ENCODE measurements at places on chromosomes 5 and 9. TPM values are rescaled to one million over a fixed set of nuclear protein-coding genes. Genes with fewer than 3 reads are reported as not detected.

RNF183 gene
- 9.2 TPM for total RNA-seq

LCN9 gene
- total RNA-seq = not detected

KLF9 gene
- total RNA-seq = 18.8 TPM

TSLP gene
- 0.22 TPM for total RNA-seq

GRCh38 chr9:120693700-120694008 is 20.6 kb downstream of the MEGF9 start:
- no peak for DNase-seq

DNA sequence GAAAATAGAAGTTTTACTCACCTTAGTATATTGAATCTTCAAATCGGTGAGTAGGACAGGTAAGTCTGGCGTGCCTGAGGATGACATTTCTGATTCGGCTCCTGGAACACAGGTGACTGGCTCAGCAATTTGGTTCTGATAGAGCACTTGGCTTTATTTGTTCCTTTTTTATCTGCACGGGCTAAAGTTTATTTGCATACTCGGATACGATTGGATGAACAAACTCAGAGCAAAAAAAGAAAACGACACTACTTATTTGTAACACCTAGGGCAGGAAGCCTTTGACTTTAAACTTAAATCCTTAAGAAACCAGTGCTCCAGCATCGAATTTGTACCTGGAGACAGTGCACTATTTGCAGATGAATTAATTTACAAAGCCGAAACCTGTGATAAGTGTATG is at the start of gene ALDH1A1:
TSS of gene ALDH1A1 (minus strand) at position 140 of the 400 bp plus-strand sequence. CDS start at position 87, 53 bp downstream.
- DNase-seq = peak; percentile 63

DNA sequence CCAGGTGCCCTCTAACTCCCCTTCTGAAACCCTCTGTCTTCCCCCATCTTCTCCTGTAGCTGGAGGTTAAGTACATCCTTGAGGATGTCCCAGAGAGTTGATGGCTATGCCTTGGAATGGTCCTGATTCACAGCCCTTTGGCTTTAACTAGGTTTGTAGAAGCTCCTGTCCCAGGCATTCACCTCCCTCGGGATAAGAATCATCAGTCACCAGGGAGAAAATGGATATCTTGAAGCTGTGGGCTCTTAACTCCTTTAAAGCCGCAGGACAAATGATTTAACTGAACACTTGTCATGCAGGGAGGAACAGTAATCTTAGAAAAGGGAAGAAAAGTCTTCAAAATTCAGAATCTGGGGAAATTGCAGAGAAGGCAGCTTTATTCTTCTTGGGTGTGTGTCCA is 139.9 kb downstream of the PSAT1 start:
- no peak for DNase-seq

DNA sequence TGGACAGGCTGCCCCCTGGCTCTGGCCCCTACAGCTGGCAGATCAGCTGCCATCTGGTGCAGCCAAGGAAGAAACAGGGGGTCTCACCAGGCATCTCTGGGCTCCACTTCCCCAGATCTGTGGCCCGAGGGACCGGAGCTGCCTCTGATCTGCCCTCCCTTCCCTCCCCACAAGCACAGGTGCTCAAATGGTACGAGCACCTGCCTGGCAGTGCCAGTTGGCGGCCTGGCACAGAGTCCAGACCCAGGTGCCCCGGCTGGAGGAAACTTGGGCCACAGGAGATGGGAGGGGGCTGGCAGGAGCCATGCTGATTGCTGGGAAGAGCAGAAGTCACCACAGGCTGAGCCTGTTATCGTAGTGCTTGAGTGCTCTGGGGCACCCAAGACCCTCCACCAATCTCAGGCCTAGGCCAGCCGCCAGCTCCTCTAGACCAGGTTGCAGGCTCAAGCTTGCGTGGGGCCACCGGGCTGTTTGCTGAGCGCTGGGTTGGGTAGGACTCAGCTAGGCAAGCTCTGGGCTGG is 5.0 kb upstream of the CAMK2A start:
- no peak for DNase-seq

DNA sequence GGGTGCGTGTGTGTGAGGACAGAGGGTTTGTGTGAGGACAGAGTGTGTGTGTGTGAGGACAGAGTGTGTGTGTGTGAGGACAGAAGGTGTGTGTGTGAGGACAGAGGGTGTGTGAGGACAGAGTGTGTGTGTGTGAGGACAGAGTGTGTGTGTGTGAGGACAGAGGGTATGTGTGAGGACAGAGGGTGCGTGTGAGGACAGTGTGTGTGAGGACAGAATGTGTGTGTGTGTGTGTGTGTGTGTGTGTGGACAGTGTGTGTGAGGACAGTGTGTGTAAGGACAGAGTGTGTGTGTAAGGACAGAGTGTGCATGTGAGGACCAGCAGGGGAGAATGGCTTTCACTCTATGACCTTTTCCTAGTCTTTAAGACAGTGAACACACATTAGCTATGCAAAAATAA is 63.1 kb upstream of the UBAC1 start:
- DNase-seq = no peak

- no peak for DNase-seq
Observed at GRCh38 chr9:37948417-37948980, 44.6 kb upstream of the SLC25A51 start.

DNA sequence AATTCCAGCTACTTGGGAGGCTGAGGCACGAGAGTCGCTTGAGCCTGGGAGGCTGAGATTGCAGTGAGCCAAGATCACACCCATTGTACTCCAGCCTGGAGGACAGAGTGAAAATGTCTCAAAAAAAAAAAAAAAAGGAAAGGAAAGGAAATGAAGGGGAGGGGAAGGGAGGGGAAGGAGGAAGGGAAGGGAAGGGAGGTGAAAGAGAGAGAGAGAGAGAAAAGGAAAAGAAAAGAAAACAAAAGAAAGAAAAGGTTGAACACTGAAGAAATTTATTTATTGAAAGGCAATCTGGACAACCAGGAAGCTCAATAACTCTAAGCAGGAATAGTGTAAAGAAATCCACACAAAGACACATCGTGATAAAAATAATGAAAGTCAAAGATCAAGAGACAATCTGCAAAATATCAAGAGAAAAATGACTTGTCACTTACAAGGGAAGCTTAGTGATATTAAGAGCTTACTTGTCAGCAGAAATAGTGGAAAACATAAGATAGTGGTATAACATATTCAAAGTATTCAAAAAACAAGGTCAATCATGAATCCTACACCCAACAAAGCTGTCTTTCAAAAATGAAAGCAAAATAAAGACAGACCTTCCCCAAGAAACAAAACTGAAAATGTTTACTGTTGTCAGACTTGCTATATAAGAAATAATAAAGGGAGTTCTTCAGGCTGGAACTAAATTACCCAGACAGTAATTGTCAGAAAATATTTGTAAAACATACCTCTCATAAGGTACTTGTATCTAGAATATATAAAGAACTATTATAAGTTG is 10.9 kb upstream of the RIMOC1 start:
- no peak for DNase-seq

- DNase-seq = no peak
Observed at GRCh38 chr5:142319560-142320429, 5.0 kb downstream of the SPRY4 start.
